ENCODE measurements at places on chromosomes 16 and 17.

DNA sequence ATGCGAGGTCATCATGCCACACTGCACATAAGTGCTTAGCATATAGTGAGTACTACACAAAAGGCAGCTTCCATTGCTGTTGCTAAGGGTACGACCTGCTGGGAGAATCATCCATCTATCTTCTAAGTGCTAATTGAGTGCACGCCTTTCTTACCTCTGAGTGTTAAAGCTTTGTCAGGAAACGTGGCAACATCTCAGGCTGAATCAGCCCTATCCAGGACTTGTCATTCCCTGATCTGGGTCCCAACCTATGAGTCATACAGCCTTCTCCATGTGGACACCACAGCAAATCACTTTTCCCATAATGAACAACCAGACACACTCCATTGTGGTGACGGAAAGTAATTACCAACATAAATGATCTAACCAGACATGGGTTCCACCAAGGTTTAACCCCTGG, 201.1 kb upstream of the MAF start:
- DNase-seq: no peak

GRCh38 chr16:11263737-11264136, 5.4 kb downstream of the TNP2 start:
- no peak for DNase-seq

- no peak for DNase-seq
These were observed 46.1 kb downstream of the RAB11FIP3 start for GRCh38 chr16:471353-472198.

DNA sequence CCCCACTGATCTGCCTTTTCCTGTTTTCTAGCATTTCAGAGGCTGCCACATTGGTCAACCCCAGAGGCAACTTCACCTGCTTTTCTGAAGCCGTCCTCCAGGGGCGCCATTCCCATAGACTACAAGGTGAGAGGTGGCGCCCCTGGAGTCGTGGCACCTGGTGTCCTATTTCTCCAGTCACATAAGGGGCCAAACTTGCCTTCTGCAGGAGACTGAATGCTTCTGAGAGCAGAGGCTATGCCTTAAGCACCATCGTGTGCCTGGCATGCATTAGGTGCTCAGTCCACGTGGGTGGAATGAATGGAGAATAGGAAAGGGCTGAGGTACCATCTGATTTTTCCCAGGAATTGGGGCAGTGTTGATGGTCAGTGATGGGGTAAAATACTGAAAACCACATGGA, 164.8 kb downstream of the HAPSTR1 start:
- no peak for DNase-seq

DNA sequence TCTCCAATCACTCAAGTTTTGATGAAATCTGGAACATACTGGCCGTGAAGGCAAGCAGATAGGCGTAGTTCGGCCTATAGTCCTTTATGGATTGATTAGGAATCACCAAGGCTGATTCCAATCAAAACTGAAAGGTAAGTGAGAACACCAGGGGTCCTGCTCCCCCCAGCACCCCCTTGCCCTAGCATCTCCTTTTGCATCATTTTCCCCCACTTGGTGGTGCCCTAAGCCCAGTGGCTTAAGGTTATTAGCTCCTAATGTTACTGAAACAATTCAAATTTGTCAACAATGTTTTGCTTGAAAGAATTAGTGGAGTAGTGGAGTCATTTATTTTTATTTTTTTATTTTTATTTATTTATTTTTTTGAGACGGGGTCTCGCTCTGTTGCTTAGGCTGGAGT, 4.9 kb downstream of the SLFN14 start:
- DNase-seq: no peak

Data from activated T-helper 9 cell treated with anti-CD3 and anti-CD28 coated beads, Interleukin-2, amount 50 U/mL, for 16 hours (primary cell).